ENCODE measurements at places on chromosomes 4 and X.

DNA sequence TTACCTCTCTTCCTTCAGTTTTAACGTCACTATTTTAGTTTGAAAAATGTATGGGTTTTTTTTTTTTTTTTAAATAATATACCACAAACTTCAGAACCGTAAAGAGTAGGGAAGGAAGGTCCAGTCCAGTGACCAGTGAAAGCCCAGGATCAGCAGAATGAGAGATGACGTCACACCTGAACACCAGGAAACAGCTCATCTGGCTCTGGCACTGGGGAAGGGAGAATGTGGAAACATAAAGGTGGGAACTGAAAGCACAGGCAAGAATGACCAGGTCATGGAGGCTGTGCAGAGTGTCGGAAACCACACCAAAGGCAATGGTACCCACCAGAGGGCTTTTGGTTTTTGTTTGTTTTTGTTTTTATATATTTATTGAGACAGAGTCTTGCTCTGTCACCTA lies 141.2 kb downstream of the DHX15 start:
- no peak for DNase-seq

- no peak for DNase-seq
These were observed 392.0 kb downstream of the GBA3 start for GRCh38 chr4:23084559-23085248.

DNA sequence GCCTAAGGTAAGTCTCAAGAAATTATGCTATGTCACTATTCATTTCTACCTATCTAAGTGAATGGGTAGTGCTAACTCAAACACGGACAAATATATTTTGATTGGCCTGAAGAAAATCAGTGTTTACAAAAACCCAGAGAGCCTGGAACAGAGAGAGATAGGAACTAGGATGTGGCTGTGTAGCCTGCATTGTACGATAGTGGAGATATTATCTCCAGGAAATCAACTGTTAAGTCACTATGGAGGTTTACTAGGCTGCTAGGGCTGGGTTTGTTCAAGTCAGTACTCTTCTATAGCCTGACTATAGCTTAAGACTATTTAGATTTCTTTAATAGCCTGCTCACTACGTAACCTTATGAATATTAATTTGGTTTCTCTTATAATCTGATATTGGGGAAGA lies 127.9 kb downstream of the TACR3 start:
- no peak for DNase-seq

GRCh38 chr4:167622481-167623240 lies 388.4 kb upstream of the SPOCK3 start:
- DNase-seq = peak; percentile 56

- DNase-seq = no peak
These were observed 140.3 kb downstream of the CFAP299 start for GRCh38 chr4:80475798-80476197.

DNA sequence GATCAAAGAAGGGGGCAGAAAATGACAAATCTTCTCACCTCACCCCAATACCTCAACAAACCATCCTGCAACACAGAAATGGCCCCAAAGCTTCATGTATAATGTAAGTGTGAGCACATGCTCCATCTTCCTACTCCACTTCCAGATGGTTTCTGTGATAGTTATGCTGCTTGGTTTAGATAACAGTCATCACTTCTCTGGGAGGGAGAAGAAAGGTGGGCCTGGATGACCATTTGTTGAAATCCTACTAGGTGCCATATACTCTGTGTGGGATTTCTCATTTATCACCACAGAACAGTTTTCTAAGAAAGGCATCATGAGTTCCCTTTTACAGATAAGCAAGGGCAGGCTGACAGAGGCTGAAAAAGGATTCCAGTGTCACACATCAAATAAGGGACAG lies 31.3 kb upstream of the NXF3 start:
- DNase-seq = no peak

- DNase-seq = no peak
These were observed 99.2 kb downstream of the JADE1 start for GRCh38 chr4:128908735-128909134.

GRCh38 chrX:129749069-129749468 lies 10.3 kb downstream of the XPNPEP2 start:
- DNase-seq = no peak

GRCh38 chrX:110346681-110347080 lies 12.0 kb upstream of the RTL9 start:
- no peak for DNase-seq

DNA sequence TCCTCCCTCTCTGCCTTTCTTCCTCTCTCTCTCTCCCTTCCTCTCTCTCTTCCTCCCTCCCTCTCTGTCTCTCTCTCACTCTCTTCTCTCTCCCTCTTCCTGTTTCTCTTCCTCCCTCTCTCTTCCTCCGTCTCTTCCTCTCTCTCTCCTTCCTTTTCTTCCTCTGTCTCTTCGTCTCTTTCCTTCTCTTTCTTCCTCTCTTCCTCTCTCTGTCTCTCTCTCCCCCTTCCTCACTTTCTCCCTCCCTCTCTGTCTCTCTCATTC lies 295.3 kb downstream of the ASMT start:
- no peak for DNase-seq

GRCh38 chr4:176470671-176471070 lies 150.9 kb downstream of the SPCS3 start:
- no peak for DNase-seq

DNA sequence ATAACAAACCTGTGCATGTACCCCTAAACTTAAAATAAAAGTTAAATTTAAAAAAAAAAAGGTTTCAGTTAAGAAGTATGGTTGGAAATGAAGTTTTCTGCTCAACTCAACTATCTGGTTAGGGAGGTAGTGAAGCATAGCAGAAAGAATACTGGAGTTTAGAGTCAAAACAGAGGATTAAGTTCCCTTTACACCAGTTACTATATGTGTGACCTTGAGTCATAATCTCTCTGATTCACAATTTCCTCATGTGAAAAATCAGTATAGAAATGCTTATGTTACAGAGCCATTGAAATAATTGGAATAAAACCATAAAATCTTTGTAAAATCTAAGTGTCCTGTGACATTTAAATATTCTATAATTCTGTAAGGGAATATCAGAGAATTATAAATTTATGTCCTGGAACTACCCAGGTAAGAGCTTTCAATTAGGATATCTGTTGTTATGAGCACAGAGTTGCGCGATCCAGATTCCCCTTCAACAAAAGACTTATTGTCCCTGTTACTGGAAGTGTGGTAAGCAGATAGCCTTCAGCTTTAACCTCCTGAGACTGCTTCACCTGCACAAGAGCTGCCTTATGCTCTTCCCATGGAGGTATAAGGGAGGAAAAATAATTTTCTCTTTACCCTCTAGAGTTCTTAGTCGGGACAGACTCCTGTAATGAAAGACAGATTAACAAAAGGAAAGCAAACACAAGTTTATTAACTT lies 203.8 kb upstream of the NRK start:
- no peak for DNase-seq

DNA sequence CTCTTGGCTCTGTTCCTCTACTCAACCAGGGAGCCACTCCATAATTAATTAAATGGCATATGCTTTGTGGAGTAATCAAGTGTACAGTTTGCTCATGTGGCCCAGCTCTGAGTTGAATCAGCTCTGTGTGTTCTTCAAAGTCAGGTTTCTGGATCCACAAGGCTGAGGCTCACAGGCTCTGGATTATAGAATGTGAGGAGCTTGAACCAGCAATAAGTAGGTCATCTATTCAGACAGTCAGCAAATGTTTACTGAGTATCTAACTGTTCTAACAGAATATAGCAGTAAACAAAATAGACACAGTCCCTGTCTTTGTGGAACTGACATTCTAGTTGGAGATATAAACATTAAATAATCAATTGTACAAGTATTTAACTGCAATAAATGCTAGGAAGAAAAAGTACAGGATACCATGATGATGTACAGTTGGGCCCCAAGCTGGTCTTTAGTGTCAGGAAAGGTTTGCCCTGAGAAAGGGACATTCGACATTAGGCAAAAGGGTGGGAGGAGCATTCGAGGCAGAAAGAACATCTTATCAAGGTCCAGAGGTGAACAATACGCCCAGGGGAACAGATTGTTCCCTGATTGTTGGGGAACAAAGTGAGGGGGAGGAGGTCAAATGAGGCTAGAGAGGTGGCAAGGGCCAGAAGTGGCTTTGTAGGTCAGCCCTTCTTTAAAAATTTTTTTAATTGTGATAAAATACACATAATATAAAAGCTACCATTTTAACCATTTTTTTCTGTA lies 20.5 kb upstream of the TSR2 start:
- no peak for DNase-seq

GRCh38 chr4:106370214-106370613 lies 1.6 kb upstream of the GIMD1 start:
- DNase-seq = no peak

DNA sequence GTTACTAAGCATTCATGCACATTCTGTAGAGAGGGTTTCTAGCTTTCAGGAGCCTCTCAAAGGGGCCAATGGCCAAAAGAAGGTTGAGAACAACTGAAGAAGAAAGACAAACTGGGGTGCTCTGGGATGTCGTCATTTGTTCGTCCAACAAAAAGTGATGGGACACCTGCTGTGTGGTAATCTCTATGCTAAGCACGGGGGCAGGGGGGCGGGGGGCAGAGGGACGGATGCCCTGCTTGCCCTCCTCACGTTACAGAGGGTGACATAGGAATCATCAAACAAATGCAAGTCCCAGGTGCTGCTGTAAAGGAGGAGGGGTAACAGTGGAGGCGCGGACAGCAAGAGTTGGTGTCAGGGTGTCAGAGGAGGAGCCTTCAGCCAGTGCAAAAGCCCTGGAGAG lies 12.8 kb upstream of the CRMP1 start:
- no peak for DNase-seq

GRCh38 chr4:83599183-83599582 lies 63.3 kb downstream of the GPAT3 start:
- DNase-seq = no peak

DNA sequence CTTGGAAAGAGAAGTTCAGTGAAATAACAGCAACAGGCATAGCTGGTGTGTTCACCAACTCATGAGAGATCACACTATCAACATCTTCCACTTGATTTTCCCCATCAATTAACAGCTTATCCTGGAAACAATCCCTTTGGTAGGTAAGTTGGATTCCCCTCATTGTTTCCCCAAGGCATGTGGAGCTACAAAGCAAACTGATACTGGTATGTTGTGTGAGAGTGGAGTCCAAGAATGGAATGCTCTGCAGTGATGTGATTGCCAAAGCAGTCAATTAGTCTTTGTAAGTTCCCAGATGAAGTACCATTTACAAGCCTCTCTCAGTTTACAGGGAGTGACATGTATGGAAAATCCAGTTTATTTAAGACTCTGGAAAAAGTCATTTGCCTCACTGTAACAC lies 13.7 kb upstream of the XAGE2 start:
- DNase-seq = no peak

DNA sequence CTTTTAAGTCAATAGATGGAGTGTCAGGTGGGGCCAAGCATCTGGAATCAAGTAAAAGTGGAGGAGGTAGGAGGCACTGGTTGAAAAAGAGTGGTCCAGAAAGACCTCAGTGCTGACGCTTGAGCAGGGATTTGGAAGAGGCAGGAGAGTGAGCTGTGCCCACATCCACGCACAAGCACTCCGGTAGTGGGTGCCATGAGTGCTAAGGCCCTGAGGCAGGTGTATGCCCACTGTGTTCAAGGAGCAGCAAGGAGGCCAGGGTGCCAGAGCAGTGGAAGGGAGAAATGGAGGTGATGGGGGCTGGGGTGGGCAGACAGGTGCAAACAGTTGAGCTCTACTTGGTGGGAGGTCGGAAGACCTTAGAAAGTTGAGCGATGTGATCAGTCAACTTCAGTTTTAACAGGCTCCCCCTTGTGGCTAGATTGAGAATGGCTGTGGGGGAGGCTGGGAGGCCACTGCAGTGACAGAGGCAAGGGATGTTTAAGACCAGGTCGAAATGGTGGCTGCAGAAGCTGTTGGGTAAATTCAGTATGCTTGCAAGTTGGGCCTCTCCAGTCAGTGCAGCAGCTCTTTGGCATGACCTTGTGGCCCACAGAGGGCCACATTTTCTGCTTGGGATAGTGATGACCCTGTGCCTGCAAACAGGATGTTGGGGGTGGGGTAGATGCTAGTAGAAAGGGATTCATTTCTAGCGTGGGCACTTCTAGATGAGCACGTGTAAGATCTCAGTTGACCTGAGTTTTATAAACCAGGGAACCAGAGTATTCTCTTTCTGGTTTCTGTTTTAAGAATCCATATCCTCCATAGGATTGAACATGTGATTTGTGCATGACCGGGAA lies 12.7 kb downstream of the TKTL1 start:
- peak; percentile 50 for DNase-seq

DNA sequence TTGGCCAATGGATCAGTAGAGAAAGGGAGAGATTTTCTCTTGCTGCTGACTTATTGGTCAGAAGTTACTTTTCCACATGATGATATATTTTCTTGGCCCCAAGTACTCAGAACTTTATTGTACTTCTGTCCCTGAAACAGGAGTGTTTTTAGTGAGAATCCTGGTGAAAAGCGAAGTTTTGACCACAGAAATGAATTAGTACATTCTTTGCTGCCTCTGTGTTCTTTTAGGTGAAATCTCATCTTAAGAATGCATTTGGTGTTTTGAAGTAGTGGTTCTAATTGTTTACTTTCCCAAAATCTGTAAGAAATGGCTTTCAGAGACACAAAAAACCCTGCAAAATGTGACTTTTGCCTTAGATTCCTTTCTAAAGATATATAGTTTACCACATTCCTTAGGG lies 240.4 kb downstream of the FRMPD4 start:
- no peak for DNase-seq

GRCh38 chr4:165541851-165542459 lies 163.1 kb downstream of the CPE start:
- no peak for DNase-seq

DNA sequence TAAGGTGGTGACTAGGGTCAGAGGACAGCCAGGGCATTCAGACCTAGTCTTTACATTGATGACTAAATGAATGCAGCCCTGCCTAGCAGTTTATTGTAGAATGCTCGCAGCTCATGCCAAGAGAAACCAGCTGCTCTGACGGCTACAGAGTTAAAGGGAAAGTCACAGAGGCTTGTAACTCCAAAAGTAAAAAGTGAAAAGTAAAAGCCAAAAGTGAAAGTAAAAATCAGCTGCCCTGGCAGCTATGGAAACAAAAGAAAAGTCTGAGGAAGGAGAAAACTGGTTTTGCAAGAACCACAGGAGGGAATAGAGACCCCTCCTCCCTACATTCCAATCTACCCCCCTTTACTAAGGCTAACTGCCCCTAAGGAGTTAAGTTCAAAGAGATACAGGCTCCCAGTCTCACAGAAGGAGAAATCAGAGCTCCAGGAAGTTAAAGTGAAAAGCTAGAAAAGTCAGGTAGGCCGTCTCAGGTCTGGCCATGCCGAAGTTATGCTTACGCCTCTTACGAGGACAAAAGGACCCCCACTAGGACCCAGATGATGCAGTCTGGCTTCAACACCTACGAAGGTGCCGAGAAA lies 6.0 kb downstream of the GAGE10 start:
- no peak for DNase-seq

DNA sequence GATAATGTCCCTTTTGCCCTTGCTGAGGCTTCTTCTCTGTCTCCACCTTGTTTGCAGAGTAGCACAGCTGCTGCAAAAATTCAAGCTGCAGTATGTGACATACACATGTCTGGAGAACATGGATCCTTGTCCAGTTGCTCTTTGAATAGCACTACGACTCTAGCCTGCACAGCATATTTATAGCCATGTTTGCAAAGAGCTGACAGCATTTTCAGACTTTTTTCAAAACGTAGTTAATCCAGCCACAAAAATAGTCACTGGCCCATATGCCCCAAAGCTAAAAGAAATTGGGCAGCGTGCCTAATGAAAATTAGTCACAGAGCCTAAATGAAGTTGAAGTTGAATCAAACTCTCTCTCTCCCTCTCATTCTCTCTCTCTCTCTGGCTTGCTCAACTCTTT lies 17.5 kb downstream of the SLC16A2 start:
- no peak for DNase-seq

- no peak for DNase-seq
These were observed 566.5 kb upstream of the FRG1 start for GRCh38 chr4:189374176-189374575.

Measured in NCI-H460 (cell line).